ENCODE measurements at places on chromosomes 6 and 20.

GRCh38 chr6:105120570-105120969 lies 59.2 kb downstream of the POPDC3 start:
- no peak for DNase-seq

- no peak for DNase-seq
These were observed 55.0 kb downstream of the CDKAL1 start for GRCh38 chr6:20589266-20589665.

DNA sequence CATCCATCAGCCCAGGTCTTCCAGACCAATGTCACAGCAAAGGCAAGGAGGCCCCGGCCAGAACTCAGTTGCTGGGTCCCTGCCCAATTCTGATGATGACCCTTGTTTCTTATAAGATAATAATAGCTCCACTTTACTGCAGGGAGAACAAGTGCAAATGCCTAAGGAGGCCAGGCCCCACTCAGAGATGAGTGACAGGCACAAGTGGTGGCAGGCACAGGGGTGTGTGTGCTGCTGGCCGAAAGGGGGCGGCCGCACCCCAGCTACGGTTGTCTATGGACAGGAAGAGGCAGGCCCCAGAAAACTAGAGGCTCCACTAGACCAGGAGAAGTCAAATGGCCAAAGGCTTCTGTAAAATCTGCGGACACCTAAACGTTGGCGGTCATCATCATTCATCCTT lies 28.6 kb downstream of the GNAS-AS1 start:
- DNase-seq, result no peak

DNA sequence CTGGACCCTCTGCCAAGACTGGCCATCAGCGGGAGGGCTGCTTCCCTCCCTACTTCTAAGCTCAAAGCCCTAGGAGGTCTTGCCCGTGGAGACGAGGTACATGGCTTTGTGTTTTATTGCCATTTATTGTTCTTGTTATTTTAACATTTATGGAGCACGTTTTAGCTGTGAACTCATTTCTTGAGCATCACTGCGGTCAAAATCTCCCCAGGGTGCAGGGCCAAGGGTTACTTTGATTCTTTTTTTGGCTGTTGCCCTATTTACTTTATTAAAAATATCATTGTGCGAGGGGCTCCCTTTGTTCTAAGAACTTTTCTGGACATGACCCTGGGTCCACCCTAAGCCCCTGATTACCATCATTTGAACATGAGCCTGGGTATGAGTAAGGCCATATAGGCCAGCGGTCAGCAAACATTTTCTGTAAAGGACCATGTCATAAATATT lies 51.6 kb downstream of the EYA2 start:
- DNase-seq, result no peak

DNA sequence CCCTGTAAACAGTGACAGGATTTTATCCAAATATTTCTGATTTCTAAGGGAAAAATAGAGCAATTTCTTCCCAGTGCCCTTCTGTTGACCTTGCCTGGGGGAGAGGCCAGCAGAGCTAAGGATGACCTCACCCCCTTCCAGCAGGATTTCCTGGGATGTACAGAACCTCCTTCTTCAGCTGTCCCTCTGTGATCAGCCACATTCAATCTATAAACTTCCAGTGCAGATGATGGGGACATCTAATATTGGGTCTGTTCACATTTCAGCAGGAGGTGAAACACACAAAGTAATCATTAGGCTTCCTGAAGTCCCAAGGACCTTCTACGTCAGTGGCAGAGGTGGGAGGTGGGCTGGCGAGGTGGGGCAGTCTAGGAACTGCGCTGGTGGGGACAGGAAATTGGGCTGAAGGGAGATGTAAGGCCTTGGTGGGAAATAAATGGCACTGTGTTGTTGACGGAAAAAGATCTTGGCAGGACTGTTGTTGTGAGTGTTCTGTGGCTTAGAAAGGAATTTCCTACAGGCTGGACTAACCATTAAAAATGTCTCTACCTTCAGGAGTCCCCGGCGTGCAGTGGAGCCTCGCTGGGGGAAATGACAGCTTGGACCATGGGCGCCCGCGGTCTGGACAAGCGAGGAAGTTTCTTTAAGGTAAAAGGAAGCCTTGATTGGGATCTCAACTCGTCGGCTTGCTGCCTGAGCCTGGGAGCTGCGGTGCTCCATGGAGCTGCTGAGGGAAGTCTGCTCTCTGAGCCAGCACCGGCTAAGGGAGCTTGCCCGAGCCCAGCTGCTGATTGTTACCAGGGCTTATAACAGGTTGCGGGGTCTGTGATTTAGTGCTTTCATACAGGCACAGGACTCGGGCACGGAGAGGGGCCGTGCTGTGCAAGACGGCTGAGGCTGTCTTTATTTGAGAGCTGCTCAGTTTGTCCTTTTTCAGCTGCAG lies 127.9 kb upstream of the NAA20 start:
- DNase-seq, result no peak

GRCh38 chr6:14590586-14590985 lies 473.0 kb downstream of the CD83 start:
- no peak for DNase-seq

GRCh38 chr6:123811378-123811777 lies 7.7 kb downstream of the NKAIN2 start:
- DNase-seq, result no peak

GRCh38 chr6:72712910-72713309 lies 91.0 kb downstream of the KCNQ5 start:
- no peak for DNase-seq
